ENCODE measurements at places on chromosomes 16 and 17.

DNA sequence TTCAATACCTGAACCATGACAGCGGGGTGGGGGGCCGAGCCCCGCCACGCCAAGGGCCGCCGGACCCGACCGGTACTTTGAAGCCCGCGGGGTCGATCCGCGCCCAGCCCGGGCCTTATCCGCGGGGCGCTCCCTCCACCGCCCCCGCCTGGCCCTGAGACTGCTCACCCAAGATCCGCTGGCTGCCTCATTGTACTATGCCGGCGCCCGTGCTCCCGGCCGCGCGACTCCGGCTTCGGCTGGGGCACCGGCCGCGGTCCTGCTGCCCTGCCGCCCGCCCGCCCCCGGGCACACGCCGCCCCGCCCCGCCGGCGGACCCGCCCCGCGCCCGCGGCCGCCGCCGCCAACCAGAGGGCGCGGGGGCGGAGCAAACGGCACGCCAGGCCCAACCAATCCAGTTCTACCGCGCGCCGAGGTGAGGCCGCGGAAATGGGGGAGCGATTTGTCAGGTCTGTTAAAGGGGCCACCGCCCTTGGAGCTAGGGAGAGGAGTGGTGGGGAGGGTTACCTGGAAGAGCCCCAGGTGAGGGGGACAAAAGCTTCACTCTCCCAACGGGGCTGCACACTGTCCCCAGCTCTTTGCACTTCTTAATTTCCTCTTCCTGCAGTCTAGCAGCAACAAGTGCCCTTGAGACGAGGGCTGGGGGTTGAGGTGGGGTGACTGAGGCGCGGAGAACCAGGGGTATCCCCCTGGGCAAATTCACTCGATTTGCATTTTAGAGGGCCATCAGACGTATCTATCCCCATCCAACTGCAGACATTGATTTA, at the start of gene TEX2:
TEX2 (minus strand) TSS at position 261 of the 767 bp plus-strand sequence. CDS start 49,043 bp downstream, outside the sequence.
- peak; percentile 82 for DNase-seq

DNA sequence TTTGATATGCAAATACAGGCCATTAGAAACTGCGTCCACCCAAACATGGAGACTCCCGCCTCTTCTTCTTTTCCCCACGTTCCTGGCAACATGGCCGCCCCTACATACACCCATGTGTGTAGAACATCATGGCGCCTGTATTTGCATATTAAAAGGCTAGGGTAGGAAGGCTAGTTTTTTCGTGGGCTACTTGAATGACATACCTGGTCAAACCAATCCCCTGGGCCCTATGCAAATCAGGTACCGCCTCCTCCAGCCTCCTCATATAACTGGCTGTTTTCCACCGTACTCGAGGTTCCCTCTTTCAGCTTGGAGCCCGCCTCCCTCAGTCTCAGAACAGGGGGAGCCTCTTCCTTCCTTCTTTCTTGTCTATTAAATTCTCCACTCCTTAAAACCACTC, 840 bp upstream of the CD300LB start:
- DNase-seq, result no peak

GRCh38 chr17:31696703-31697325, 162.2 kb downstream of the COPRS start:
- DNase-seq, result no peak

- DNase-seq, result no peak
These were observed 79.2 kb downstream of the MRM3 start for GRCh38 chr17:861364-861763.

GRCh38 chr17:44898768-44899073, 524 bp downstream of the EFTUD2 start:
- DNase-seq, result peak; percentile 41

GRCh38 chr16:80403894-80404293, 136.9 kb upstream of the DYNLRB2 start:
- DNase-seq, result no peak

DNA sequence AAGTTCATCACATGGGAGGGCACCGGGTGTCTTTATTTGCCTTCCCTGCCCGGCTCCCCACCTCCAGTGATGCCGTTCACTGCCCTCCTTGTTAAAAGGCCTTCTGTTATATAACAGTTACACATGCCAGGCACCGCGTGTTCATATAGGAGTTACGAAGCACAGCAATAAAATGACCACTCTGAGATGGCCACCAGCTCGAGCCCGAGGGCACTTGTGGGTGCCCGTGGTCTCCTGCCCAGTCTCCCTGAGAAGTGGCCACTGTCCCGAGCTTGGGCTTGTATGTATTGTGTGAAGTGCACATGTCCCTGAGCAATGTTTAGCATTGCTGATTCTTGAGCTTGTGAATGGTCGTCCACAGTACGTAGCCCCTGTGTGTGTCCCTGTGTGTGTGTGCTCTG, 355.6 kb downstream of the SEC14L1 start:
- DNase-seq, result no peak

GRCh38 chr17:75904749-75905521, at the start of gene MRPL38:
MRPL38 (minus strand) TSS chr17:75904884; CDS start chr17:75904875, 9 bp downstream.
- DNase-seq, result peak; percentile 90

GRCh38 chr17:3838206-3838605, 7.8 kb downstream of the NCBP3 start:
- no peak for DNase-seq

- no peak for DNase-seq
These were observed 39.2 kb upstream of the FAM20A start for GRCh38 chr17:68640242-68640989.

GRCh38 chr17:5513628-5514027, 27.3 kb downstream of the MIS12 start:
- no peak for DNase-seq

DNA sequence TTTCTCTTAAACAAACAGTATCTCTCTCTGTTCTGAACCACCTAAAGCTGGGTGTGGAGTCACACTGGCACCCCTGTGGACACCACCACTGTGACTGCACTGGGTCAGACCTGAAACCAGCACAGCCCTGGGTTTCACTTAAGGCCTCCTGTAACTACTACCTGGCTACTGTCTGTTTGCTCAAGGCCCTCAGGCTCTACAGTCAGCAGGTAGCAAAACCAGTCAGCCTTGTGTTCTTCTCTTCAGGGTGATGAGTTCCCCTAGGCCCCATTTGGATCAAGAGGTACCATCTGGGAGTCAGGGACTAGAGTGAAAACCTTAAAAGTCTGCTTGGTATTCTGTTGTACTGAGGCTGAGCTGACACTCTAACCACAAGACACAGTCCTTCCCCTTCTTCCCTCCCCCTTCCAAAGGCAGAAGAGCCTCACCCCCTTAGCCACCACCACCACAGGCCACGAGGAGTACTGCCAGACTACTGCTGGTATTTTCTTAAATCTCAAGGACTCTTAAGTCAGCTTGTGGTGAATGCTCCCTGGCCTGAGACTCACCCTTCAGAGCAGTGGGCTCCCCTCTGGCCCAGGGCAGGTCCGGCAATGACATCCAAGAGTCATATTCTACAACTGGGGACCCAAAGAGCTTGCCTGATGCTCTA, 153.2 kb upstream of the MON1B start:
- no peak for DNase-seq

DNA sequence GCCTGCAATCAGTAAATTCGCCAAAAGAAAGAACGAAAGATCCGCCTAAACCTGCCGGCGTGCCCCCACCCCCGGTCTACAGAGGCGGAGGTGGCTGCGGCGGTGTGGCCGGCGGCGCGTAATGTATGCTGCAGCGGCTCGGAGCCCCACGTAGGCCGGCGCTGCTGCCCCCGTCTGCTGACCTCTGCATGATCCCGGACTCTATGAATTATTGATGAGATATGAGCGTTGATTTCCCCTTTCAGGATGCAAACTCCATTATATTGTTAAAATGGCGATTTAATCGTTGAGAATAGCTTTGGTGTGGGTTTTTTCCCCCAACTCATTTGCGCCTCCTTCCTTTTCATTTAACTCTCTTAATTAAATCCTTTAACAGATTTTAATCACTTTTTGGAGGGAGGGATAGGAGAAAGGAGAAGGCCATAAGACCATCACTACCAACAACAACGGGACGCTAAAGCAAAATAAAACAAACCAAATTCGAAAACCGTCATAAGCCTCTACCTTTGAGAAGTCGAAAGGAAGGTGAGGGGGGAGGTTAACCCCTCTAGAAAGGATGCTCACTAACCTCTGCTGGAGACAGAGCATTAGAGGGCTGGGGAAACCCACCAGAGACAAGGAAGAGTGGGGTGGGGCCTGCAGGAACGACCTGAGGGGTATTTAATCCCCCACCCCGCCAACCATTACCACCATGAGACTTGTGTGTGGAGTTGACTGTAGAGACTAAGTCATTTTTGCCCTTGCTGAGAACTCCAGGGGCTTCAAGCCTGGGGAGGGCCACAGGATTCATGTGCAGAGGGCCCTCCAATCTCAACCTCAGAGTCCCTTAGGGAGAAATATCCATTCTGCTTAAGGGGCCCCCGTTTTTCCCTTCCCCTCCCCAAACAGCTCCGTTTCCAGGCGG, 3.4 kb downstream of the HOXB3 start:
- no peak for DNase-seq

GRCh38 chr16:30142672-30143346, 19.8 kb upstream of the MAPK3 start:
- no peak for DNase-seq

DNA sequence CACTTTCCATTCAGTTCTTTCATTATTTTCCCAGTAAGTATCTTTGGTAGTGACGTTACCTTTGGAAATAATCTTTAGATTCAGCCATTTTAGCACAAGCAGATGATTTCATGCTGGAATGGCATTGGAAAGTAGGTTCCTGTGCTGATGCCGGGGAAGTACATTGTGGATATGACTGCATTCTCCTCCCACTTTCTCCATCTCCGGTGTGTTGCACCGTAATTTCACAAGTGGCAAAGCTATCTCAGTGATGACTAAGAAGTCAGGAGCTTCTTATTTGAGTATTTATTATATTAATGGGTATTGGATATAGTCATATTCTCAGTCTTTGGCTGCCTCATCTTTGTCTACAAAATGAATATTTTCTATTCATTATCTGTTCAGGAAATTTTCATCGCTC, 69.8 kb downstream of the MRTFB start:
- no peak for DNase-seq

GRCh38 chr16:1818204-1818872, 8.3 kb downstream of the HAGH start:
- DNase-seq, result no peak

DNA sequence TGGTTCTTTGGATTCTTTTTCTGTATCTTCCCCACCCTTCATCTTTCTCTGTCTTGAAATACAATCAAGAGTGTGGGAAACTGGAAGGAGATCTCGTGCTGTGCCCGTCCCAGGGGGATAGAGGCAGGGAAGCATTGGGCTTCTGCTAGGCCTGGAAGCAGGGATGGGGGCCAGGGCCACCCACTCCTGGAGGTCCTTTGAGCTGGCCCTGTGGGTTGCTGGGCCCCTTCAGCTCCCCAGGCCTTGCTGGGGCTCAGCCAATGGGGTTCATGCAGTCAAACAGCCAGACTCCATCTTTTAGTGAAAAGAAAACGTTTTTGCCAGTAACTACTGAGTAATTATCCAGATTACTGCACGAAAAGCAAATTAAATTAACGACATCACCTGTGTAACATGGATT, 67.8 kb downstream of the CCDC182 start:
- no peak for DNase-seq

DNA sequence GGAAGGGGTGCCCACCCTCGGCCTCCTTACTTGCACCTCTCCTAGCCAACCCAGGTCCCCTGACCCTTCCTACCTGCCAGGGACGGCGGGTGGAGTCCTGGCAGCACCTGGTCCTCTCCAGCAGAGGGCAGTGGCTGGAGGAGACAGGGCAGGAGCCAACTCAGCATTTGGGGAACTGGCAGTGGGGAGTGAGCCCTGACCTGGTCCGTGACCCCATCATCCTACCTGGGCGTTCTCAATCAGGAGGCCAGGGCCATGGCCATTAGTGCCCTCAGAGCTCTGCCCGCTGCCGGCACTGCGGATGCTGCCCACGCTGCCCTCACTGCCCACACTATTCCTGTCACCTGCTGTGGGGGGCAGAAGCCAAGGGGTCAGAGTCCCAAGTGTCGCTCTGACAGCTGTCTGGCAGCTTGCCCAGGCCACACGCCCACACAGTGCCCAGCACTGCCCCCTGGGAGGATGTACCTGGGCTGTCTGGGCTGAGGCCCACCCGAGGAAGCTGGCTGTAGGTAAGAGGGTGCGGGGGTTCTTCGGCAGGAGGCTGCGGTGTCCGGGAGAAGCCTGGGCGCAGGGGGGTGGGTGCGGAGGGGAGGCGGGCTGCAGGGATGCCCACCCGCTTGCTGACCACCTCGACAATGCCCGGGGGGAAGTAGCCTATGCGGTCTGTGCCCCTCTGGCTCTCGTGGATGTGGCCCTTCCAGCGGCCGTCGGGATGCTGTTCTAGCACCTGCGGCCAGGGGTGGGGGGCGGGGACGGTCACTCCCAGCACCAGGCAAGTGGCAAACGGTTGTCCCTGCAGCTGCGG, 10.8 kb downstream of the CASKIN2 start:
- peak; percentile 6 for DNase-seq

DNA sequence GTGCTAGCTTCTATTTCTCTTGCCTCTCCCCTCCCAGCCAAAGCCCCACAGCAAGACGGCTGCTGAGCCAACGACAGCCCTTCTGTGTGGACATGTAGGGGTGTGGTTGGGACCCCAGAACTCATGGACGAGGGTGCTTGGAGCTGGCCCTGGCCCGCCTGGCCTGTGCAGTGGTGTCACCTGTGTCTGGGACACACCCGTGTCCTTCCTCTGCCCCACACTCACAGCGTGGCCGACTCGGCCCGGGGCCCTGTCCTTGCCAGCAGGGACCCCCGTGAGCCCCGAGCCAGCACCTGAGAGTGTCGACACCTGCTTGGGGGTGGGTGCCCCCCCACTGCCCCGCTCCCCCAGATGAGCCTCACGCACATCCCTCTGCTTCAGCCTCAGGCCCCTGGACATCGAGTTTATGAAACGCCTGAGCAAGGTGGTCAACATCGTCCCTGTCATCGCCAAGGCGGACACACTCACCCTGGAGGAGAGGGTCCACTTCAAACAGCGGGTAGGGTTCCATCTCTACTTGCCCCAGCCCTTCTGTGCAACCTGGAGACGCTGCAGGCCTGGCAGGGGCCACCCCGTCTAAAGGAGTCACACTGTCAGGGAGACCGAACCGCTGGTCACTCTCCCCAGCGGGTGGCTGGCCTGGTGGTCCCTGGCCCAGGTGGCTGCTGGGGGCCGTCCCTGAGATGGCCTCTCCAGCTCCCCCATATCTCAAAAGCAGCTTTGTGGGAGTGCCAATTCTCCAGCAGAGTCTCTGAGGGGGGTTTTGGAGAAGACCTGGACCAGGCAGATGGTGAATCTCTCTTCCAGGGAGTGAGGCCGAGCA, 349.8 kb downstream of the SEC14L1 start:
- DNase-seq, result no peak

GRCh38 chr16:12092544-12092921, 116.0 kb downstream of the SNX29 start:
- peak; percentile 95 for DNase-seq

DNA sequence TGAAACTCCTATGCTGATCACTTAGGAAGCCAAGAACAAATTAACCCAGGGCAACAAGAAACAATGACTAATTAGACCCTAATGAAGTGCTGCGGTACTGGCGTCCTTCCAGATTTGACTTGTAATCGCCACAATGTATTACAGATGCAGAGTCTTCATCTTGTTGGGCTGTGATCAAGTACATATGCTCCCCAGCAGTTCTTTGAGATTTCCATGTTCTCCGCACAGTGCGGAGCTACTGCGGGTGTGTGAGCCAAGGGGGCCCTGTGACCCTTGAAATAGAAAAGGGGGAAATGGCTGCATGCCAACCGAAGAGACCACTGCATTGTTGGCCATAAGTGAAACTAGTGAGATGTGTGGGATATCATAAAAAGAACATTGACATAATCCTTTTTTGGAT, 469.9 kb downstream of the MAF start:
- no peak for DNase-seq

Data from AG10803 (cell line).